ENCODE measurements at places on chromosomes 11 and 22.

DNA sequence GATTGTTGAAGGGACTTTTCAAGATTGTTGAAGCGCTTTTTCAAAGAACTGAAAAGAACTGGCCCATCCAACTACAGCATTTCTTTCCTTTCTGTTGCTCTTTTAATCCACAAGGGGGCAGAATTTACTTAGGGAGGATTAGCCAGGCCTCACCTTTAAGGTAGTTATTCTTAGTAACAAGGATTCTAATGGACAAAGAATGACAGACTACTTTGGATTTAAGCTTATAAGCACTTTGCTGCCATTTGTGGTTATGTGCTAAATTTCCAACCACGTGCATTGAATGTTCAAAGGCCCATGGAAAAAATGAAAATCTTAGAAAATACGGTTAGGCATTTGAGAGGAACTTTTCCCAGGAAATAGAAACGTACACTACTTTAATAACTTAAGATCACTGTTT is 49.5 kb upstream of the HSPA8 start:
- no peak for DNase-seq

GRCh38 chr11:60161766-60162165 is 21.1 kb downstream of the MS4A6A start:
- DNase-seq = no peak

GRCh38 chr11:64777449-64778222 is 706 bp downstream of the SF1 start:
- DNase-seq = peak; percentile 71

DNA sequence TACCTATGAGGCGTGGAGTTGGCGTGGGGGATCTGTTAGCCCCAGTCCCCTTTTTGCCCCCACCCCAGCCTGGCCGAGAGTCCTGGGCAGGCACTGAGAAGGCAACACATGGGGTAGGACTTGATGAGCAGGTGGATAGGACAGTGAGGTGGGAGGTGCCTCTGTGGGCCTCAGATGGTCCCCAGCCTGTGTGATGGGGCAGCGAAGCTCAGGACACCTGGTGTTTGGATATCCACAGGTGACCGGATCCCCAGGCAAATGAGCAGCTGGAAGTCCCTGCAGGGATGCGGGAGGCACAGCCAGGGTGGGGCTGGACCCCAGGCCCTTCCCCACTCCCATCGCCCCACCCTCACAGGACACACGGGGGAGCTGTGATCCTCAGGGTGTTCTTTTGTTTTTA is 9.7 kb downstream of the FBLN1 start:
- no peak for DNase-seq

DNA sequence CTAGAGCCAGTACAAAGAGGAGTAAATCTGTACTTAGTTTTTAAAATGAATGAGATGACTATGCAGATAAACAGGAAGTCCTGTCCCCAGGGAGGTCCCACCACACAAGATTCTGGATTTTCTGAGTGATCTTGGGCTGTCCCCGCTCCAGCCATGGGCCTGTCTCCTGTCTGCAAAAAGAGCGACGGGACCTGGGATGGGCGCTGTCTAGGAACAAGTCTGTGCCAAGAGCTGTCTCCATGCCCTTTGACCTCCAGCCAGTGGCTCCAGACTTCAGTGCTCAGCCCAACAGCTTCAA is 6.0 kb downstream of the CSNK1E start:
- DNase-seq = no peak
